Renal cortical epithelial cell (primary cell): ENCODE measurements at places on chromosomes 2 and 18. TPM values are rescaled to one million over a fixed set of nuclear protein-coding genes. Genes with fewer than 3 reads are reported as not detected.

The METTL4 gene
- 10.6 and 13.8 TPM in 2 replicates for total RNA-seq

The CD8B2 gene
- total RNA-seq, result not detected in 2 replicates

The C2orf81 gene
- 1.4 and 3.9 TPM in 2 replicates for total RNA-seq

The ZBTB7C gene
- total RNA-seq, result 0.17 and 0.99 TPM in 2 replicates

The EML4 gene
- total RNA-seq, result 36.5 and 45.6 TPM in 2 replicates

The FABP1 gene
- not detected in 2 replicates for total RNA-seq

The FARP2 gene
- total RNA-seq, result 51.6 and 62.0 TPM in 2 replicates

The EIF2B4 gene
- total RNA-seq, result 26.9 and 27.8 TPM in 2 replicates

The MAPK4 gene
- total RNA-seq, result 1.6 TPM in 1 of 2 replicates, not detected in the other

The CCDC102B gene
- 1.3 and 2.6 TPM in 2 replicates for total RNA-seq

The INHBB gene
- 0.52 and 3.0 TPM in 2 replicates for total RNA-seq

The BMP10 gene
- not detected in 2 replicates for total RNA-seq

The NAT8 gene
- 0.69 and 14.4 TPM in 2 replicates for total RNA-seq

The IL36RN gene
- total RNA-seq, result 0.69 TPM in 1 of 2 replicates, not detected in the other

The NRP2 gene
- total RNA-seq, result 38.9 and 39.1 TPM in 2 replicates

The ACMSD gene
- 3.3 and 21.7 TPM in 2 replicates for total RNA-seq

The REG3G gene
- not detected in 2 replicates for total RNA-seq

The RBM45 gene
- 22.1 and 24.0 TPM in 2 replicates for total RNA-seq

The IGFBP5 gene
- 8.9 and 229 TPM in 2 replicates for total RNA-seq

The IL36A gene
- not detected in 2 replicates for total RNA-seq

The SF3B6 gene
- 133 and 207 TPM in 2 replicates for total RNA-seq

The RASGRP3 gene
- 2.4 and 8.9 TPM in 2 replicates for total RNA-seq

The CRYBA2 gene
- not detected in 2 replicates for total RNA-seq

The NDC80 gene
- total RNA-seq, result 1.1 and 13.7 TPM in 2 replicates

The ANKRD39 gene
- 4.7 and 6.3 TPM in 2 replicates for total RNA-seq

The SLC4A3 gene
- 3.5 and 10.1 TPM in 2 replicates for total RNA-seq

The IWS1 gene
- 46.5 and 71.3 TPM in 2 replicates for total RNA-seq

The DSG1 gene
- total RNA-seq, result not detected in 2 replicates

The LYG1 gene
- total RNA-seq, result 0.70 TPM in 1 of 2 replicates, not detected in the other

The GAREM2 gene
- total RNA-seq, result 0.69 and 3.0 TPM in 2 replicates

The TMEM127 gene
- total RNA-seq, result 24.1 and 48.0 TPM in 2 replicates

The HOXD13 gene
- total RNA-seq, result not detected in 2 replicates

The ZC3H15 gene
- 85.1 and 115 TPM in 2 replicates for total RNA-seq

The DSG2 gene
- 111 and 134 TPM in 2 replicates for total RNA-seq

The DNAH7 gene
- 1.0 and 7.9 TPM in 2 replicates for total RNA-seq

The REG1A gene
- not detected in 2 replicates for total RNA-seq

The LOXHD1 gene
- total RNA-seq, result not detected in 2 replicates

The BZW1 gene
- 398 and 823 TPM in 2 replicates for total RNA-seq

The CCDC141 gene
- under 0.01 and 0.05 TPM in 2 replicates for total RNA-seq

The SLC11A1 gene
- total RNA-seq, result 0.05 TPM in 1 of 2 replicates, not detected in the other

The RBKS gene
- total RNA-seq, result 10.0 and 12.5 TPM in 2 replicates

The C2orf66 gene
- 0.35 TPM in 1 of 2 replicates, not detected in the other for total RNA-seq

The INO80C gene
- total RNA-seq, result 4.7 and 6.2 TPM in 2 replicates

The LYG2 gene
- total RNA-seq, result not detected in 2 replicates

The SCN7A gene
- under 0.01 and 1.8 TPM in 2 replicates for total RNA-seq

The SRD5A2 gene
- total RNA-seq, result 0.20 TPM in 1 of 2 replicates, not detected in the other

The PNPT1 gene
- 26.5 and 33.3 TPM in 2 replicates for total RNA-seq
